SK-N-MC (cell line): ENCODE measurements at places on chromosomes 16 and 17.

GRCh38 chr17:72382971-72383722 lies 262.3 kb downstream of the SOX9 start:
- DNase-seq, result no peak

DNA sequence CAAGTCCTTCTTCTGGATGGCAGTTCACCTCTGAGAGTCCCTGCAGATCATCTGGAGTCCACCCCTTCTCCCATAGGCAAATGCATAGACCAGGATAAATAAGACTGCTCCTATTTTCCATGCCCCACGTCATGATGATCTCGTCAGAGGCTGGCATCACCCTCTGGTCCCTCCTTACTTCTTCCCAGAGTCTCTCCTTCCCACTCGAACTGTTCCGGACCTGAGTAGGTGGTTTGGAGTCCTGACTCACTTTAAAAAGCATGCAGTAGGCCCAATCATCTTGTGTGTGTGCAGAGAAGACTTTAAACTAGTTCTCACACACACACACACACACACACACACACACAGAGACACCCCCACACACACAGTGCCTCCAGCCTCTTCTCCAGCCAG lies 72.0 kb downstream of the SOX9 start:
- DNase-seq, result no peak

DNA sequence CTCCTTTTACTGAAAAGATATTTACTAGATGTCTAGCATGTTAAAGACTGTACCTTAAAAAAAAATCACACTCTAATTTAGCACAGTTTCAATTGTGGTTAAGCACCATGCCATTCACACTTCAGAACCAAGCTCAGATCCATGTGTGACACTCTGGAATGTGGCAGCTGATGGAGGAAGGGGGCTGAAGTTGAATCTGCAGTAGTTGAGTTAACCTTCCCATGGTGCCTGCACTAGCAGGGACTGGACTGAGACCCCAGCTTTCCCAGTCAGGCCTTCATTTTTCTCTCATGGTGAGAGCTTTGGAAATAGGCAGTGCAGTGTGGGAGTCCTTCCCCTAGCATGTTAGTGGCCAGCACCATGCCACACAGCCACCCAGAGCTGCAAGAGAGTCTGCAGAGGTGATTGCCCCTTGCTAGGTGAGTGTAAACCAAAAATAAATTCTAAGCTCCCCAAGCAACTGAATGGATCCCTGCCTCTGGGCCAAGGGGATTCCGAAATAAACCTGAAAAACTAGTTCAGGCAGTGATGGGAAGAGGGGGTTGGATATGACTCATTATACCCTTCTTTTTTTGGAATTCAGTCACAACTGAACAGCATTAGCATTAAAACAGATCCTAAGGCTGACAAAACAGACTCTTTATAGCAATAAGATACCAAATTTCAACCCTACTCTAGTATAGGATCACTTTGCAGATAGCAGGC lies 208.5 kb downstream of the WWOX start:
- no peak for DNase-seq

GRCh38 chr16:17026600-17027242 lies 444.0 kb downstream of the XYLT1 start:
- no peak for DNase-seq

GRCh38 chr16:66315210-66315825 lies 51.2 kb upstream of the CDH5 start:
- peak; percentile 65 for DNase-seq

DNA sequence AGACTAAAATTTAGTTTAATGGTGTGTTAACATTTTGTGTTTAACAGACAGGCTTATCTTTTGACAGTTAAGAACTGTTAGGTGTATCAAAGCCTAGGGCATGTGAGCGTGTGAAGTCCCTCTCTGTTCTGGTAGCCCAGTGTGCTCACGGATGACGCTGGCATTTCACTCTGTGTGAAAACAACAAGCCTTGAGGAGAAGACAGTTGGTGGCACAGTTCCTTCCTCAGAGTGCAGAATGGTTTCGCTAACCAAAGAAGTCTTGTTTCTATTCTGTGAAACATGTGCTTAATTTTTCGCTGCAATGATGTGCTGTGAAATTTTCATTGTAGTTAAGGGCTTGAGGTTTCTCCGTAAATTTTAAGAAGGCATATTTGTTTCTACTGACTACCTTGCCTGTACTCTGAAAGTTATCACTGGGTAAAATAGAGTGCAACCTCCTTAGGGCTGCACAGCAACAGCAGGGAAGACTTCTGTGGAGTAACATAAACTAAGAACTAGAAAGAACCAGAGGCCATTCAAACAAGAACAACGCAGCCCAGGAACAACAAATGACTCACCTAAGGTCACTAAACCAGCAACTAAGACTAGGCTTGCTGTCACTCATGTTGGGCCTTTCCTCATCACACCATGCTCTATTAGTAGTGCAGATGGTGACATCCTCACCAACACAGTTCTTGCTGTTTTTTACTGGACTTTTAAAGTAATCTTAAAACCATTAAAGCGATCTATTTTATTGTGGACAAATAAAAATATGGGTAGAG lies 33.4 kb downstream of the BRD7 start:
- DNase-seq, result no peak

DNA sequence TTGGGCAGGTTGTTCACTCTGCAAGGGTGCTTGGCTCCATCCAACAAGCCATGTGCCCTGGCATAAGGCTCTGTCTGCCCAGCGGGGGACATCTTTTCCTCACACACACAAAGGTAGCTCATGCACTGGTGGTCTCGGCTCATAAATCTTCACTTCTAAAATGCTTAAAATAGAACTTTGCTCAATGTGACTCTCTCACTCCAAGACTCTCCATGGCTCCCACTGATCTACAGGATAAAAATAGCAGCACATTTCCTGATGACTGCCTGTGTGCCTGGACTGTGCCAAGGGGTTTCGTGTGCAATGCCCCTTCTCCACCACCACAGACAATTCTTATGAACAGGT lies 15.1 kb upstream of the CIBAR2 start:
- DNase-seq, result no peak

DNA sequence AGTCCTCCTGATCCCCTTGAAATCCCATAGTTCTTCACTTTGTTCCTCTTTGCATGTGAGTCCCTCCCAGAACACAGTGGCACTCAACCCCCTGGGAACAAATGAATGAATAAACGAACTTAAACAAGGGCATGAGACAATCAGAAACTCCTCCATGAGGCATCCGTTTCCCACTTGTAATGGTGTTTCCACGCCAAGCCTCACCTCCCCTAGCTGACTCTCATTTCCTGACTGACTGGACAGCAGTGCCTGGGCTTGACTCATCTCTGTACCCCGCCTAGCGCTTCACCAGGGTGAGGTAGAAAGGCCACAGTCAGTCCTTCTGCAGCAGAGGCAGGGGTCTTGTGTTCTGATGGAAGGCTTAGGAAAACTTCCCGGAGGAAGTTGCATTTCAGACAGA lies 14.2 kb downstream of the KIF1C start:
- DNase-seq, result no peak

DNA sequence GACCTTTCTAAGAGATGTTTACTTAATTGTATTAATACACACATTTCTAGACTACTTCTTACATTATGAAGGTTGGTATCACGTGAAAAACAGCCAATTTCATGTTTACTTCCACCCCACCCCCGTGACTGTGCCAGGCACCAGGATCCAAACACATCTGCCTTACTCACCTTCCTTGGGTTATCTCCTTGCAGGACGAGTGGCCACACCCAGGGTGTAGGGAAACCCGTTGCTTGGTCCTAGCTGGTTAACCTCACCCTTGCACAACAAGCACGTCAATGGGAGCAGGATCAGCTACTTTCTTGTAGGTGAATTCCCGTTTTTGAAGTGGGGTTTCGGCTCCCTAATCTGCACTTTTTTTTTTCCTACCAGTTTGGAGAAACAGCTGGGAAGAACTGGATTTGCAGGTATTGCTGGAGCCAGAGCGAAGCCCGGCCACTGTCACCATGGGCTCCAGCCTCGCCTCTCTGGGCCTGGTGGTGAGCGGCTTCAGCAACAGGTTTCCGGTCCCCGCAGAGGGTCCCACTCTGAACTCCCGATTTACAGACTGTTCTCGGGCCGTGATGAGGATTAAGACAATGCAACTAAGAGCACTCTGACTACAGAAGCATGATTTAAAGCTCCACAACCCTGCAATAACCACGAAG lies 2.1 kb upstream of the UBB start:
- DNase-seq, result no peak

- DNase-seq, result no peak
These were observed 231.0 kb upstream of the EEF2KMT start for GRCh38 chr16:5328546-5328945.

GRCh38 chr17:81434072-81434471 lies 38.8 kb downstream of the BAHCC1 start:
- DNase-seq, result no peak

- no peak for DNase-seq
These were observed 62.9 kb downstream of the SPECC1 start for GRCh38 chr17:20071824-20072691.

DNA sequence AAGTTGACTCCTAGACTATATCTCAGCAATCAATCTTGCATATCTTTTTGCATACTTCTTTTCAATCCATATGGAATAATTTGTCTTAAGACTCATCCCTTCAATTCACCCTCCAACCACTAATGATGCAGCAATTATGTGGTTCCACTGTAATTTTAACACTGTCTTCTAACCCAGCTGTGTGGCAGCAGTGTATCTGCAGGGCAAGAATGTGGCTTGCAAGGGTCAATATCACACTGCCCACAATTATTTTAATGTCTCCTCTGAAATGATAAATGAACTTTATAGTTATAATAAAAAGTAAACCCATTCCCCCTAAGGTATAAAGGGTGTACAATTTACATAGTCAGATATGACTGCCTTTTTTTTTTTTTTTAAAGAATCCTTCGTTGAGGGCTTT lies 48.6 kb downstream of the FTO start:
- DNase-seq, result no peak

- DNase-seq, result no peak
These were observed 4.4 kb downstream of the SHBG start for GRCh38 chr17:7634384-7634783.

- DNase-seq, result no peak
These were observed 7.5 kb downstream of the DNASE1L2 start for GRCh38 chr16:2243781-2244180.

- no peak for DNase-seq
These were observed 283.9 kb upstream of the EEF2KMT start for GRCh38 chr16:5381481-5381880.

- no peak for DNase-seq
These were observed 163.7 kb downstream of the MSI2 start for GRCh38 chr17:57419940-57420550.

GRCh38 chr17:68344701-68345136 lies 53.4 kb downstream of the ARSG start:
- DNase-seq, result no peak

DNA sequence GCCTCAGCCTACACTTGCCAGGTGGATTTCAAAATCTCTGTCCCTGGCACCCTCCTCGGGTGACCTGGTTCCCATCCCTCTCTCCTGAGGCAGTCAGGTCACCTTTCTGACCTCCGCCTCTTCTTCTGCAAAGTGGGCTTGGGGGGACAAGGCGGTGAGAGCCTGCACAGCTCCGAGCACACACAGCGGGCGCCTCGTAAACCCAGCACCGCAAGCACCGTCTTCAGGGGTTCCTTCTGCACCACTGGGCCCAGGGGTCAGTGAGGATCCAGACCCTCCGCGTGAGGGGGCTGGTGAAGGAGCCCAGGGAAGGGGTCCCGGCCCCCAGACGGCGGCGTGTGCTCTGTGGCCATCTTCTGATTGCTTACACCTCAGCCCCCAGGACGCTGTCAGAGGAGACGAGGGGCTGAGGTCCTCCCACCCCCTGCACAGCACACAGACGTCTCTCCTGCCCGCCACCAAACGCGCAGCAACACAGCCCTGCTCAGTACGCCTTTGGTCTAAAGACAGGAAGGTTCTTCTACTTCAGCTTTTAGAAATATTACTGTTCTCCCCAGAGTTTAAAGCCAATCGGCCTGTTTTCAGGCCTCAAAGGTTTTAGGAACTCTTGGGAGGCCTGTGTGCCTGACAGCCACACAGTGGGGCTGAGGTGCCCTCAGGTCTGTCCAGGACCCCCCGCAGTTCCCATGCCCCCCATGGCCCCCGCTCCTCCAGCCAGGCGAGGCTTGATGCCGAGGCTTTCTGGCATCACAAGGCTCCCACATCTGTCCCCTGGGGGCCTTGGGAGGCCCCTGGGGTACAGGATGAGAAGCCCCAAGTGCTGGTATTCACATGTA lies 2.7 kb downstream of the CBFA2T3 start:
- no peak for DNase-seq

DNA sequence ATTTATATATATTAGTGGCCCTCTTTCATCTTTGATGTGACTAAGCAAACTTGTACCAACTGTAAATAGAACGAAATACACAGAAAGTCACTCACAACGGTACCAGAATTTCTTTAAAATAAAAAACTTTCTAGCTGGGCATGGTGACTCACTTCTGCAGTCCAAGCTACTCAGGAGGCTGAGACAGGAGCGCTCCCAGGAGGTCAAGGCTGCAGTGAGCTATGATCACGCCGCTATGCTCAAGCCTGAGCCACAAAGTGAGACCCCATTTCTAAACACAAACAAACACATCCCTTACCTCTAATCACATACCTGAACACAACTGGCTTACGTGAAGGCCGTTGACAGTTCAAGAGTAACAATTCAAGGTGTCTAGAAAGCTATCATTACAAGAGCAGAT lies 29.7 kb downstream of the STAT5B start:
- no peak for DNase-seq

DNA sequence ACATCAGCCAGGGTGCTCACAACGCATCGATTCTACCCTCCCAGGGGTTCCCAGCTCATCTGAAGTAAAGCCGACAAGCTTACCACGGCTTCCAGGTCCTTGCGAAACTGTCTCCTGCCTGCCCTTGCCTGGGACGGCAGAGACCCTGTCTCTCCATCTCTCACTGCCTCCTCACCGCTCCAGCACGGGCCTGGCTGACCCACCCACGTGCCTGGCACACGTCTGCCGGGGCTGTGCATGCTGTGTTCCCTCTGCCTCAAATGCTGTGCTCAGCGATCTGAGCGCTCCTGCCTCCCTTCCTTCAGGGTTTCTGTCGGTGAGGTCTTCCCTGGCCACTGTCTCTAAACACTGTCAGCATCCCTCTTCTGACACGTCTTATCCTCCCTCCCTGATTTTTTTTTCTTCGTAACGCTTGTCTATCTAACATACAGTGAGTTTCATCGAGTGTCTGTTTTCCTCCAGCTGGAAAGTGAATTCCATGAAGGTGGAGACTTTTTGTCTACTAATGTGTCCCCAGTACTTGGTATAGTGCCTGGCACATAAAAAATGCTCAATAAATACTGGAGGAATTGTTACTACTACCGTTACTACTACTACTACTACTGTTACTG lies 208.4 kb downstream of the IRF8 start:
- no peak for DNase-seq

DNA sequence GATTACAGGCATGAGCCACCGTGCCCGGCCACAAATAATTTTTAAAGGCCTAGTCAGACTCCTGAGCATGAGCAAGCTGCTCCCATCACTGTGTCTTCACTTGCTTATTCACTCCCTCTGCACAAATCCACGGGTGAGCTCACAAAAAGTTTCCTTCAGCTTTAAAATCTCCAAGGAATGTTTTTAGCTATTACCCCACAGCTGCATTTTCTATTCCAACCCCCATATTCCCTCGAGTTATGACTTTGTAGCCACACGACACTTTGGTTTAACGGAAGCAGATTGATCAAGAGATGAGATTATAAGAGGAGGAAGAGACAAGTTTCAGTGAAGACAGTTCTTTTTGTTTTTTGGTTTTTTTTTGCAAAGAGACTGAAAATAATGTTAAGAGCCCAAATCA lies 49.1 kb upstream of the SLC25A19 start:
- DNase-seq, result peak; percentile 26

GRCh38 chr16:74477226-74477625 lies 55.9 kb upstream of the CLEC18B start:
- no peak for DNase-seq
